GM23248 (cell line): ENCODE measurements at places on chromosomes 6 and 20. TPM values are rescaled to one million over a fixed set of nuclear protein-coding genes. Genes with fewer than 3 reads are reported as not detected.

The PPIL4 gene
- 32.2 and 43.5 TPM in 2 replicates for total RNA-seq

The KHDC1L gene
- not detected in 2 replicates for total RNA-seq

The ZC2HC1B gene
- total RNA-seq = not detected in 2 replicates

The NCR2 gene
- total RNA-seq = not detected in 2 replicates

The DEFB112 gene
- total RNA-seq = not detected in 2 replicates

The TIAM2 gene
- 2.6 and 5.1 TPM in 2 replicates for total RNA-seq

The CTAGE9 gene
- not detected in 2 replicates for total RNA-seq

The BANF2 gene
- not detected in 2 replicates for total RNA-seq

The IP6K3 gene
- total RNA-seq = not detected in 2 replicates

The RAET1E gene
- total RNA-seq = 8.6 and 10.4 TPM in 2 replicates

The TOX2 gene
- 0.97 and 4.3 TPM in 2 replicates for total RNA-seq

The TAPBP gene
- total RNA-seq = 62.3 and 68.7 TPM in 2 replicates

The NRN1 gene
- total RNA-seq = 78.5 and 94.6 TPM in 2 replicates

The PRRT1 gene
- 1.2 TPM in 1 of 2 replicates, not detected in the other for total RNA-seq

The TSBP1 gene
- total RNA-seq = not detected in 2 replicates

The CENPW gene
- 7.3 TPM in 1 of 2 replicates, not detected in the other for total RNA-seq

The CST7 gene
- not detected in 2 replicates for total RNA-seq

- DNase-seq = no peak
Measured at GRCh38 chr6:50804283-50804682, 14.4 kb upstream of the TFAP2B start.

- DNase-seq = peak; percentile 81
Measured at GRCh38 chr6:148935705-148936435, 189.0 kb downstream of the UST start.

DNA sequence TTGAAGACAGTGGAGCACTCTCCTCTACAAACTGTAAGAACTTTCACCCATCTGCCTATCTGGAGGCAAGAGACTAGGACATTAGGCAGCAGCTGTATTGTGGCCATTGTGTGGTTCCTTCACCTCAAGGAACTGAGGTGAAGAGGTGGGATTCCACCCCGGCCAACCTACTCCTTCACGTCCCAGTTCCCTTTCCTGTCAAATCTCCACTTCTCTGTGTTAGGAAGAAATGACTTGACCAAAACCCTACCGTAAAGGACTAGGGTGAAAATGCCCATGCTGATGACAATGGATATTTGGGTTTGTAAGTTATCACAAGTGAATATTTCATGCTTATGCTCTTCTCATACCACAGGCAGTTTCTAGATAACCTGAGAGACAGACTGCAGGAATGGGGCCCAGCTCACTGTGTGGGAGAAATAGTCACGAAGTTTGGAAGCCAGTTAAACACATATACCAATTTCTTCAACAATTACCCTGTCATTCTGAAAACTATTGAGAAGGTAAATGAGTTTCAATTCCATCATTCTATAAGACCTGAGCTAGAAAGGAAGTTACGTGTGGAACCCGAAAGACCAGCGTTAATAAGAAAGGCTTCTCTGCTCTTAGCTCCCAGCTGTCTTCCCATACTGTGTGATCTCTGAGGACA lies 86.6 kb downstream of the ECT2L start:
- no peak for DNase-seq

DNA sequence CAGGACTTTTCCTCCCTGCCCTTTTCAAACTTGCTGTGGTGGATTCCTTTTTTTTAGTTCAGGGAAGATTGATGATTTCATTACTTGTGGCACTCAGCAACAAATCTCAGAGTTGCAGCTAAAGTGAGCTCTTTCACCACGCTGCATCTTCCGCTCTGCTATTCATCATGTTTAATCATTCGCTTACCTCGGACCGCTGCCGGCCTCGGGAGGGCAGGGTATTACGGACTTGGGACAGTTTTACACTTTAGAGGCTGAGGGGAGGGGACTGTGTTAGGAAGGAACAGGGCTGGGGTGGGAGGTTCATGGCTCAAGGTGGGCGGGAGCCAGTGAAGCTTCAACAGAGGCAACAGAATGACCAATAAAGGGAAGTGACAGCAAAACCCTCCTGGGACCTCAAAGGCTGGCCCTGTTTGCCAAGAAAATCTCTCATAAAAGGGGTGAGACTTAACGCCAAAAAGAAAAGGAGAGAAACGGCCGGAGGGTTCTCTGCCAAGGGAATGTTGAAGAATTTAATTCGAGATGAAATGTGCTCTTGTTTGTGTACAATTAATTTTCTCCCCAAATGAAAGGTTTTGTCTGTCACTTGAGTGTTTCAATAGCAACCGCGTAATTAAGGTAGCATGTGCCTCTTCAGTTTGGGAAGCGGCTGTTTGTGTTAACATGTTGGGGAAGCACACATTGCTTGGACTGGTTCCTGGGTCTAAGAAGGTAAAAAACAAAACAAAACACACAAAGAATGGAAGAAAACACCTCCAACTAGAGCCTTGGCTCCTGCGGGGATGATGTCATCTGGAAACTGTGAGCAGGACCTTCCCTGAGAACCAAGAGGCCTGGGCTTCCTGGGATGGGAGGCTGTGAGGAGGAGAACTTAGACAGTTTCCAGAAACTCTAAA lies 72.5 kb upstream of the SULF2 start:
- DNase-seq = peak; percentile 50

DNA sequence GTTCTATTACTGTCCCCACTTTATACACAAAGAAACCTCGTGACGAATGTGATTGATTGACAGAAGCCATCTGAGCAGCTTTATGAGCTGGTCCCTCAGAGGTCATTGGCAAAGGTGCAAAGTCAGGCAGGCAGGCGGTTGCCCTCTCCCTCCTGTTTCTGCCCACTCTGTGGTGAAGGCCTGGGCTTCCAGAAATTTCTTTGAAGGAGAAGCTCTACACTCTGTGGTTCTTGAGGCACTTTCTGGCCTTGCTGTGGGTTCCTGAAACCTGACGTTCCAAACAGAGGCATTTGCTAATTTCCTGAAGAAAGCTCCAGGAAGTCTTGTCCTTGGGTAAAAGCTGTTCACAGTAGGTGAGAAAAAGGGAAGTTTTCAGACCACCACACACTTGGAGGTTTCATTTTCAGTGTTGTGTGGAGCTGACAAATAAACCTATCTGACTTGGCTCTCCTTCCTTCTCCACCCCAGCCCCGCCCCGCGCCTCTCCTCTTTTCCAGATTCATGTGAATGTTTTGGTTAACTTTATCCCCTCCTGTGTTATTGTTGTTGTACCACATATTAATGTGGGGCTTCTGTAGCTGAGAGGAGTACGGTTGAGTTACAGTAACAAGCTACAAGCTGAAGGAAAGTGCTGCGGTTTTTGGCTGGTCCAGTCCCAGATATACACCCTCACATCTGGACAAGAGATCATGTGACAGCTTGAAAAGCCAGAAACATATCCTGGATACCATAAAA lies 274.1 kb downstream of the CLIC5 start:
- peak; percentile 45 for DNase-seq

GRCh38 chr6:150211700-150212511 lies 69.1 kb downstream of the PPP1R14C start:
- peak; percentile 30 for DNase-seq

DNA sequence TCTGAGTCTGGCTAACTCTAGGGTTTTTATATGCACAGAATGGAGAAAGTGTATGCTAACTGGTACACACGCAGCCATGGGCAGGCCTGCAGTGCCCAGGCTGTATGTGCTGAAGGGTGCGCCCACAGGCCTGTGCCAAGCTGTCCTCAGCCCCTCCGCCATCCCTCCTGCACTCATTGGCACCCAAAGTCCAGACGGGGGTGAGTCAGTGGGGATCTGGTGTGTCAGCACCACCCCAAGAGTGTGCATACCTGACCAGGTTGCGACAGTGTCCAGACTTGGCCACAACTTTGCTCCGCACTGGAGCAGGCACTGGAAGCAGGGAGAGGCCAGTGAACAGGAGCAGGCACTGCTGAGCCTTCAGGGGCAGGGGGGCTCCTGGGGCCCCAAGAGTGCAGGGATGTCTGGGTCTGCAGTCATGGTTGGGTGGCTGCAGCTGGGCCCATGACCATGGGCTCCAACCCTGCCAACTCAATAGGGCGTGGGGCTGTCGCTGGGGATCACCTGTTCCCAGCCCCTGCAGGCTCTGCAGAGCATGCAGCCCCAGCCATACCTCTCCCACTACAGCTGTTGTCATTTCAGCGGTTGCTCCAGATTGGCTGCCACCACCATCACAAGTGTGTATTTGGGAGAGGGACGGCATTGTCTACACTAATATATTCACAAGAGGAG lies 717.8 kb downstream of the EPHA7 start:
- no peak for DNase-seq

DNA sequence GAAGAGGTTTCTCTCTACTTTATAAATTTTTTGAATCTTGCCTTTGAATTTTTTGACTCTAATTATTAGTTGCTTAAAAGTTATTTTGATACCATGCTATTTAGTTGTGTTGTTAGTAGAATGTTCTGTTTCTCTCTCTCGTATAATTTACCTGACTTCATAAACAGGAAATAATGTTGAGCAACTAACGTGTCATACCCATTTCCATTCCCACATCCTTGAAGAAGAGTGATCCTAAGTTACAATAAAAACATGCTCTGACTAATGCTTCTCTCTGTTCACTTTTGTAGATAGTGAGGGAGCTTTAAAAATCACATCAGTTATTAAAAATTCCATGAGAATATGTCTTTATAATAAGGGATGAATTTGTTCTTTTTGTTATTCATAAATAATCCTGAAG lies 69.7 kb downstream of the SAMD5 start:
- no peak for DNase-seq

DNA sequence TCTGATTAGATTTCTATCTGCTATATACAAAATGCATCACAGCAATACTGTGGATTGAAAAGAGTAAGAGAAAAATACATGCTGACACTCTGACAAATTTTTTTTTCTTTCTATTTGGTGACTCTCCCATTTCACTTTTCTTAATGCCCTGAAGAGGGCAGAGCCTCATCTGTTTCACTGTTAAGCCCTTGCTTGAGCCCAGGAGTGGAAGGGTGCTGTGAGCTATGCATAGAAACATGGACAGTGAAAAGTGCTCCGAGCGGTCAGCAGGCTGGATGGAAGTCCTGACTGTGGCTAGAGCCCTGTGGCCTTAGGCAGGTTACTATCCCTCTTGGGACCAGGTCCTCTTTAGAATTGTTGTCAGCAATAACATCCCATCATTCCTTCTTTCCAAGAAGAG lies 17.4 kb upstream of the CSE1L start:
- DNase-seq = peak; percentile 79

- DNase-seq = no peak
Measured at GRCh38 chr20:2930538-2930937, 57.3 kb downstream of the PTPRA start.

GRCh38 chr20:2459981-2460751 lies 10.4 kb downstream of the SNRPB start:
- DNase-seq = no peak

DNA sequence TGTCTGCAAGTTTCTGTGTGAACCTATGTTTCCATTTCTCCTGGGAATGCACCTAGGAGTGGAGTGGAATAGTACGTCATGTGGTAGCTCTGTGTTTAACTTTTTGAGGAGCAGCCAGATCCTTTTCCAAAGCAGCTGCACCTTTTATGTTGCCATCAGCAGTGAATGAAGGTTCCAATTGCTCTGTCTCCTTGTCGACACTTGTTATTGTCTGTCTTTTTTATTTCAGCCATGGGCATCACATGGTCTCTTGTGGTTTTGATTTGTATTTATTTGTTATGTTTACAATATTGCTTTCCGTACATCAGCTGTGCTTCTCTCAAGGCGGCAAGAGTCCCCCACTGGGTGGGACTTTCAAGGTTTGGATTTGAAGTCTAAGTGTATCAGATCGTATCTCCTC lies 33.9 kb upstream of the STX16 start:
- no peak for DNase-seq

DNA sequence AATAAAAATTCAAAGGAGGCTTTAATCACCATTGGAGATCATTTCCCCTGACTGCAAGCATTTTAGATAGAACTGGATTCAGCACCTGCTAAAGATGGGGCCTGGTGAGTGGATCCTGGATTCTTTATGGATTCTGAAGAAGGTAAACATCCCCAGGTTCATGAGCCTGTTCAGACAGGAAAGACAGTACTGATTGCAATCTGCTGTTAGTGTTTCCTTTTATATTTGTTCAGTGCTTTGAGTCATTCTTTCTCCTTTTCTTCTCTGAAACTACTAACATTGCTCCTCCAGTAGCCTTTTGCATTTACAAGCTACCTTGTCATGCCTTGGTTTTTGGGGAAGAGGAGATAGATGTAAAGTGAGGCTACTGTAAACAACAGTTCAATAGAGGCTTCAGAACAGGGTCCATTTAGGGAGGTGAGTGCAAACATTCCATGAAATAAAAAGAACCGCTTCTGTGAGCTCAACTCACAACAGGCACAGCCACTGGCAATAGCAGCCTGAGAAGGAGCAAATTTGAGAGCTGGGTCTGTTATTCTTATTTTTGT lies 66.4 kb upstream of the PRL start:
- no peak for DNase-seq

DNA sequence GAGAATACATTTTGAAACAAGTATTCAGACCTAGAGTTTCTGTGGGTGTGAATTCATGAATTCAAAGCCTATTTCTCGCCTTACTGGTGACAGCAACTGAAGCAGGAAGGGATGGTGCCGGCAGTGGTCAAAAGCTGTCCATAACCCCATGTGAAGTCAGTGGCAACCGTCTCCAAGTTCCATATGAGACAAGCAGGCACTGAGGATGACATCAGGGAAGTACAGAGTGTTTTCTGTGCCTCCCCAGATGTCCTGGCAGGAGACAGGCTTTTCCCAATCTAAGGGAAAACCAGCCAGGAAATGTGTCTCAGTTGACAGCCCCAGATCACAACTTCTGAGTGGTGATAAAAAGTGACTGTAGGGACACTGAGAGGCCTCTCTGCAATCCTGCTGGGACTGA lies 66.6 kb downstream of the HIVEP2 start:
- DNase-seq = peak; percentile 35

GRCh38 chr20:49887251-49888211 lies 27.8 kb downstream of the SPATA2 start:
- DNase-seq = peak; percentile 40

DNA sequence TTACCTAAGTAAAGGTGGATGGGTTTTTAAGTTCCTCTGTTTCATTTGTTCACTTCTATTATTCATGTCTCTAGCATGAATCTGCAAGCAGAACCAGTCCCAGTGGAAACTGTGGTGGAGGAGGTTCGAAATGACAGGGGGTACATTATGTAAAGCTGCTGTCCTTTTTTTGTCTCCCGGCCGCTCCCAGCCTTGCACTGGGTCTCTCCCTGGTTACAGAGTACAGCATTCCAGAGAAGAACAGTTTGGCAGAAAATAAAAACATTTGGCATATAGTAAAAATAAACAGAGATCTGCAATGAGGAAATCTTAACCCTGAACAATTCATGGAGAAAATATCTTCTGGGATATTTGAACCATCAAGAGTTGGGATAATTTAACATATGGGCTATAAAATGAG lies 34.6 kb upstream of the TAGAP start:
- no peak for DNase-seq
